C1 segment of cervical spinal cord (tissue), 14 donors: ENCODE measurements at places on chromosomes 16 and 17.
A peak's percentile ranks its signal among the peaks of the same experiment; 100 is the strongest.

DNA sequence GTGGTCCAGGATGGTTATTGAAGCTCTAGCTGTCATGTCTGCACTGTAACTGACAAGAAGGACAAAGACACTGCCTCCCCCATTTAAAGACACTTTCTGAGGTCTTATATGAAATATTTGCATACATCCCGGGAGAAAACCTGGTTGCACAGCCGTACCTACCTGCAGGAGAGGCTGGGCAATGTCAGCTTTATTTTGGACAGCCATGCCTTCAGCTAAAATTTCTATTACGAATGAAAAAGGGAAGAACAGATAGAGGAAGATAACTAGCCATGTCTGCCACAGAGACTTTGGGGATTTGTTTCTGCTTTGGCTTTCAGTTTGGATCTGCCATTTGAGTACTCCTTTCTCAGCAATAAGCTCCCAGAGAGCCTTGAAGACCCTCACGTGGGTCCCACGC, 19.0 kb downstream of the SLC7A6 start:
- DNase-seq: no peak

GRCh38 chr16:55470533-55471371, 8.2 kb upstream of the MMP2 start:
- DNase-seq: peak; percentile 51

- DNase-seq: no peak
Observed at GRCh38 chr16:50004239-50004638, 20.8 kb upstream of the CNEP1R1 start.

DNA sequence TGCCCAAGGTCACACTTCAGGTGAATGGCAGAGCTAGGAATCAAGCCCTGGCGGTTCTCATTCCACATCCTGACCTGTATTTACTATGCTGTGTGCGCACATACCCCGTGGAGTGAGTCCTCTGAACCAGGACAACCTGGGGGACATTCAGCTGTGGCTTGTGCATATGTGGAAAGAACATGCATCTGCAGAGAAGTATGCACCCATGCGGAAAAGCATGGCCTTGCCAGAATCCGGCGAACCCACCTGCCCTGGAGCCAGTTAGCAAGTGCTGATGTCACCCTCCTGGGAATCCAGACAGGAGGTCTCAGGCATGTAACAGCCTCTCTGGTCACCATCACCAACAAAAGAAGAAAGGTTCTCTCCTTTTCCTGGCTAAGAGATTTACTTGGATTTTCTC, 1.9 kb downstream of the RASL10B start:
- DNase-seq: no peak

DNA sequence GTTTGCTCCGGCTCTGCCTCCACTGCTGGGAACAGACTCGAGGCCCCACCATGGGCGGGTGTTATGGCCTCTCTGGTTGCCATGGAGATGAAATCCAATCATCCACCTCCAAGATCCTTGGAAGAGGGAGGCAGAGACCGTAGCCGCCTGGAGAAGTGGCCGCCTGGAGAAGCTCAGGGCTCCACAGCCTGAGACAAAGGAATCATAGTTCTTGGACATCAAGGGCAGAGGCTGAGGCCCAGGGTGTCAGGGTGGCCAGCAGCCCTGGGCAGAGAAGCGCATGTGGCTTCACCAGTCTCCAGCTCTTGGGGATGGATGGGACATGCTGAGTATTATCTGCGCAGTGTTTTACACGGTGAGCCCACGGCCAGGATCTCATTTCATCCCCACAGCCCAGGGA, 36.2 kb downstream of the ABR start:
- DNase-seq: no peak

- no peak for DNase-seq
Observed at GRCh38 chr16:63050391-63050790, 1014.2 kb upstream of the CDH8 start.

DNA sequence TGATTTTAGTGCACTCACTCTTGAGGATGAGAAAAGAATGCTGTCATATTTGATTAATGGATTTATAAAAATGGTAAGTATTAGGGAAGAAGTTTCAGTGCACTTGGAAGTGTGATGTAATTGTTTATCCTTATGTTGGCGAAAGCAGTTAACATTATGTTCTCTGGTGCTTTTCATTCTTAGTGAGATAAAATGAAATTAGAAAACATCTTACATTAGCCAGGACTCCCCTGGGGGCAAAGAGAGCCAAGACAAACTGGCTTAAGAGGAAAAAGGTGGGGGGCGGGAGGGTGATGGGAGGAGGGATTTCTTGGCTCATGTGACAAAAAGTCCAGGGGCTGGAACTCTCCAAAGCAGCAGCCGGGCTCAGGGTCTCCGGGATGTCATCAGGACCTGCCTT, 73.2 kb downstream of the KNOP1 start:
- no peak for DNase-seq

- DNase-seq: no peak
Observed at GRCh38 chr16:56812884-56813283, 52.1 kb upstream of the SLC12A3 start.
